ENCODE measurements at places on chromosomes 7 and 10. TPM values are rescaled to one million over a fixed set of nuclear protein-coding genes. Genes with fewer than 3 reads are reported as not detected.

DNA sequence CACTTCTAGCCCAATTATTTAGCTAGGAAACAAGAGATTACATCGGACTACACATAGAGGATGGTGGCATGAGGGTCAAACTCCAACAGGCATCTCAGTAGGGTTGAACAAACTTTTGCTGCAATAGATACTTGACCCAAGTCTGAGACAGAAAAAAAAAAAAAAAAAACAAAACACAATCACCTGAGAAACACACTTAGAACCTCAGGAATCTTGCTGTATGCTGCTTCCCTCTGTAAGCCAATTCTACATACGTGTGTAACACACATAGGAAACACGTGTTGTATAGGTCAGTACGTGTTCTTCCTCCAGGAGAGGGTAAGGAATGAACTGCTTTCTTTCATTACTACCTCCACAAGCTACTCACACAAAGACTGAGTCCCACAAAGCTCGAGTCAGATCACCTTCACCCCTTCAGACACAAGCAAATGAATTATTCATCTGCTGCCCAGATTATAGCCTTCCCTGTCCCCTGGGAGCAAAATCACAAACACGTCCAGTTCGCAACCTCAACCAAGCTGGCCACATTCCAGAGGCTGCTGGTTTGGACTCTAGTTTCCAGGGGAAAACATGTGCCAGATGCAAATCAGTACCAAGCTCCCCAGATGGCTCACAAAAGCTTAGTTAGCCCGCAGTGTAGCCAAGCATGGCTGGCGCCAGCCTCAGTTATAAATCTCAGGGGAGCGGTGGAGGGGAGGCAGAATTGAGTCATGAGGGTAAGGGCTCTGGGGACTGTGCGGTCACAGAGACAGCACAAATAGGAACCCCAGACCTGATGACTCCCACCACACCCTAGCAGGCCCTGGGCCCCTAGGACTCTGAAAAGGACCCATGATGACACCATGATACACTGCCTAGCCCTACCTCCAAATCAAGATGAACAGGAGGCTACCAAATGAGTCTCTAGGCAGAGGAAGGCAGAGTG lies 15.1 kb downstream of the PSAP start:
- DNase-seq, result no peak

- no peak for DNase-seq
Measured at GRCh38 chr10:122458693-122459092, 2.7 kb upstream of the HTRA1 start.

- no peak for DNase-seq
Measured at GRCh38 chr10:4720463-4720862, 105.5 kb upstream of the AKR1E2 start.

DNA sequence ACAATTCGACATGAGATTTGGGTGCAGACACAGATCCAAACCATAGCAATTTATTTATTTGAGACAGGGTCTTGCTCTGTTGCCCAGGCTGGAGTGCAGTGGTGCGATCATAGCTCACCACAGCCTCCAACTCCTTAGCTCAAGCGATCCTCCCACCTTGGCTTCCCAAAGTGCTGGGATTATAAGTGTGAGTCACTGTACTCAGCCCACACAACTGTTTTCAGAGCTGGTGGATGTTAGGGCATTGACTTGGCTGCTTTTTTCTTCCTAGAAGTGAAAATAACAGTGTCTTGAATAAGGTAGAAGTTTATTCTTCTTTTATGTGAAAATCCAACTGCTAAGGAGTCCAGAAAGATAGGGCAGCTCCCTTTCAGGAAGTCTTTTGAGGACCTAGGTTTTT lies 132.1 kb downstream of the CCDC3 start:
- peak; percentile 13 for DNase-seq

GRCh38 chr7:128137181-128137580 lies 103.9 kb upstream of the LEP start:
- DNase-seq, result peak; percentile 41

GRCh38 chr7:85162721-85163120 lies 24.1 kb downstream of the SEMA3D start:
- no peak for DNase-seq

GRCh38 chr10:113692271-113692670 lies 12.6 kb downstream of the CASP7 start:
- no peak for DNase-seq

- DNase-seq, result no peak
Measured at GRCh38 chr7:116994611-116995010, 41.3 kb downstream of the ST7 start.

DNA sequence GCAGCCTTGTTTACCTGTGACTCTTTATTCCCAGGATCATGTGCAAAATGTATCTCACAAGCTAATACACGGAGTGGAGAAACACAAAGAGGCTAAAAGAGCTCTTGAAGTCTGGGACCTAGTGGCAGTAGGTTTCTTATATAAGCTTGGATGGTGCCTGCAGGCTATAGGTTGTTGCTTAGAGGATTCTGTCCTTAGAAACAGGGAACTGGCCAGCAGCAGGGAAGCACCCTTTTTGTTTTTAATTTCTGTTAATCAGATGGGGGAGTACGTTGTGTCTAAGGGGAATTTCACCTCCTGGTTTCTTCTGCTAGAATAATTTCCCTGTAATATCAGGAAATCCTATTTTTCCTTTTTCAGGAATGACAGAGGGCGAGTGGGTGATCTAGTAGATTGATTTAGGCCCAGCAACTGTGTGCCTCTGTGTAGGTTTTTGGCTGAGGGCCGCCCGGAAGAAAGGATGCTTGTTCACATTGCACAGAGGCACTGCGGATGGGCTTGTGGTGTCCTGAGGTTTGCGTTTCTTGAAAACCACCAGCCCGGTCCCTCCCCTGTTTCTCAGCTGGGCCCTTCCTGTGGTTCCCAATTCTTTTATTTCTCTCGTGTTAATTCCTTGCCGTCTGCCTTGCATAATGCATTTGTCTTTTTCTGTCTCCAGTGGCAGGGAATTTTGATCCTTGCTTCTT lies 158.0 kb downstream of the CAMK1D start:
- DNase-seq, result no peak

DNA sequence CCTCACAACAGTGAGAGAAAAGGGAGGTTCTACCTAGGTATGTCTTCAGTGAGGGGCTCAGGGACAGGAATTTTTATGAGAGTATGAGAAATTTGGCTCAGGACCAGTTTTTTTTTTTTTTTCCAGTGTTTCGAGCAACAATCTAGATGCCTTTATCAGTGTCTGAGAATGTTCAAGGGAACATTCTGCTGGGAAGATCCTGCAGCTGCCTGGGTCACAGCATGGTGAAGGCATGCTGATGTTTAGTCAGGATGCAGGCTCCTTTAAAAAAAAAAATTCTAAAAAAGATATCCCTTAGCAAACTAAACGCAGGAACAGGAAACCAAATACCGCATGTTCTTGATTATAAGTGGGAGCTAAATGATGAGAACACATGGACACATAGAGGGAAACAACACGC lies 31.0 kb downstream of the SBDS start:
- no peak for DNase-seq

DNA sequence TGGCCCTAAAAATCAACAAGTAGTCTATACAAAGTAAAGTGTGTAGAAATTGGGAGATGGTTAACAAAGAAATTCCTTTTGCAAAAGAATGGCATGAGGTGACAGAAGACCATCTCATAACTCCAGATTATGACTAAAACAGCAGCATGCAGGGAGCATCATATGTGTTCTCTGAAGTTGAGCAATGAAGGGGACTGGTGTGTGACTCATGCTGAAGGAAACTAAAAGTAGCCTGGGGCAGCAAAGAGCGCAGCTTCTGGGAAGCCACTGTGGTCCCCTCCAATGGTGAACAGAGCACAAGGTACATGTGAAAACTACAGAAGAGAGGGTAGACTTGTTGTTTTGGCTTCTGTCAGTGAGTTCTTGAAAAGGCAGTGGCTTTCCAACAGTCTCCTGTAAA lies 133.4 kb downstream of the MACC1 start:
- DNase-seq, result peak; percentile 89

DNA sequence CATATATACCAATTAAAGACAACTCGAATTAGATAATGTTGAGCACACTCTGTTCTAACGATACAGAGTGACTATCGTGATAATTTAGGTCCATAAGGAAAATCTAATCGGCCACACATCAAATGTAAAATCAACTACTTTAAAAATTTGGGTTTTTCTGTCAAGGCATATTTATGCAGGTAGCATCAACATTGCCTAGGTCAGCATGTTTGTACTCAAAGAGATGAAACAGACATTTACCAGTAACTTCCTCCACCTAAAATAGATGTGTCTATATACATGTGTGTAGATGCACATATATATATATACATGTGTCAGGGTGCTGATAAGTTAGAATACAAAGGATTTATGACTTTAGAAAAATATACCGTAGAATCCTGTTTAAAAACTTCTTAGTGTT lies 22.0 kb downstream of the PSMC2 start:
- no peak for DNase-seq

GRCh38 chr10:50260791-50261281 lies 9.5 kb upstream of the ASAH2 start:
- DNase-seq, result peak; percentile 14

- no peak for DNase-seq
Measured at GRCh38 chr10:69467928-69468750, 16.9 kb downstream of the TSPAN15 start.

GRCh38 chr10:3364768-3365480 lies 192.3 kb upstream of the PITRM1 start:
- DNase-seq, result no peak

- DNase-seq, result no peak
Measured at GRCh38 chr10:17134737-17135260, 5.2 kb upstream of the CUBN start.

- no peak for DNase-seq
Measured at GRCh38 chr7:115980159-115980558, 50.4 kb downstream of the TFEC start.

GRCh38 chr10:11530806-11531205 lies 80.6 kb downstream of the USP6NL start:
- no peak for DNase-seq

- DNase-seq, result peak; percentile 3
Measured at GRCh38 chr10:103395754-103396066, 565 bp downstream of the ATP5MK start.

- DNase-seq, result no peak
Measured at GRCh38 chr10:78253063-78253853, 219.6 kb downstream of the RPS24 start.

DNA sequence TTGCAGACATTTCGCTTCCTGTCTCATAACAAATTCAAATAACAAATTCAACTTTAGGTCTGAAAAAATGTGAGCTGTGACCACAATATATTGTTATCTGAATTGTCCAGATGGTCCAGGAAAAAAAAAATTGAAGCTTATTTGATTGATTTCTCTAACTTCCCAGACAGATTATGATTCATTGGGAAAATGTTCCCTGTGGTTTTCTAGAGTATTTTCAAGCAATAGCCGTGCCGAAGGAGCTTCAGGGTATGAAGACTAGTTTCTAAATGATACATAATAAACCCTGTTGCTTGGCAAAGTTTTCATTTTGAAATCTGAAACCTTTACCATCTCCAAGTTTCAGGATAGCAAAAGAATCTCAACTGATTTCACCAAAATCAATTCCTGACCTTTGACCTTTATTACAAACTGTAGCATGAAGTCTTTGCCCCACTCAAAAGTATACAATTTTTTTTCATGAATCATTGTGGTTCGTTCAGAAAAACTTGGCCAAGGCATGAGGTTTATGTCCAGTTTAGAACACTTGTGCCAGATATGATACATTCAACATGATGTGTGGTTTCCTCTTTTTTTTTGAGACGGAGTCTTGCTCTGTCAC lies 109.9 kb downstream of the JCAD start:
- DNase-seq, result peak; percentile 93

DNA sequence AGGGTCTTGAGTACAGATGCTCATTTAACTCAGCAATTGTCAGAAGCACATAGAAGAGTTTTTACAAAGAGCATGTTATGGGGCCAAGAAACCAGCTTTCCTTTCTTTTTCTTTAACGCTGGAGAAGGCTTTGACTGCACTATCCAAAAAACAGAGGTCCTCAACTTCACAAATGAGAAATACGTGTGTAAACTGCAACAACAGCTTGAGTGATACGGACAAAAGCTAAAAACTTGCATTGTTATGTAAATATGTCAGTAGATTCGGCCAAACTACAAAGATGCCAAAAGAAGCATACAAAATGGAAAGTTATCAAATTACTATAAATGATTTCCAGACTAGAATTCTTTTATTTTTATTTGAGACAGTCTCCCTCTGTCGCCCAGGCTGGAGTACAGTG lies 62.4 kb upstream of the C10orf90 start:
- DNase-seq, result no peak

DNA sequence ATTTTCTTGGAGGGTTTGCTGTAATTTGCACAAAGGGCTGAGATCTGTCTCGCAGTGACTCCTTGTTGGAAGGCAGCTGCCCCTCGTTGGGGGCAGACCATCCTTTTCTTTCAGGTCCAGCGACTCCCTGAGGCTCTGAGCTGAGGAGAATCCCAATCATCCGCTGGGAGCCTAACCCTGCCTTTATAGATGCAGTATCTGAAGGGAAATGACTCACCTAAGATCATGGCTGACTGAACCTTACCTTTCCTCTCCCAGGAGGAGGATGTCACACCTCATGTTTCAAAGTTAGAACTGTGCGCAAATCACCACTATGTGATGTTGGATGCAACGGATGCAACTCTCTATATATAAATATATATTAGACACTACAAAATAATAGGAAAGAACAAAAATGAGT lies 36.4 kb upstream of the MXI1 start:
- DNase-seq, result peak; percentile 81

DNA sequence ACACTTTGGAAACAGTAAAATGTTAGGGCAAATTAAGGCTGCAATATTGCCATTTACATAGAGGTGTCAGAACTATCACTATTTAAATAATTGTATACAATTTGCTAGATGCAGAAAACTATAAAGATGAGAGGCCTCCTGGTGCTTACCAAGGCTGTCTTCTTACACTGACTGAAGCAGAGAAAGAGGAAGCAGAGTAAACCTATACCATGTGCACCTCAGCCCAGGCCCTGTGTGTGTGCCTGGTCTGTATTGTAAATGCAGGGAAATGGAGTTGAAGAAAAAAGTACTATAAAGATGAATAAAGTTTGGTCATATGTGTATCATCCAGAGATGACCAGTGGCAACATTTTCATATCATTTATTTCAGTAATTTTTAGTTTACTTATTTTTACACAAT lies 29.2 kb downstream of the ELMO1 start:
- no peak for DNase-seq

DNA sequence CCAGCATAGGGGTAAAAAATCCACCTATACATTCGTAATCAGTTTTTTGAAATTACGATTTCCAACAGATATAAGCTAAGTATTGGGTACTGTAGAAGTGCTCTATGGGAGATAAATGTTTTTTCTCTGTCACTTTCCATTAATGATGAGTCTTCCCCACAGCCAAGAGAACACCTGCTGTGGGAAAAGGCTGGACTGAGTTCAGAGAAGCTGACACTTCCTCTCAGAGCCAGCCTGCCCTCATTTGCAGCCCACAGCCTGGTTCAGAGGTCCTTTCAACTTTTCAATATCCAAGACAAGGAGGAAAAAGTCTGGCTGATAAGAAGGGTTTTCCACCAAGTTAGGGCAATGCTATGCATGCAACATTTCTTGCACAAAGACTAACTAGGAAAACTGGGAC lies 64.5 kb upstream of the DNAJB12 start:
- no peak for DNase-seq

GRCh38 chr10:4512671-4513240 lies 313.3 kb upstream of the AKR1E2 start:
- peak; percentile 76 for DNase-seq

CPVL gene
- not detected for total RNA-seq

STEAP1B gene
- 5.9 TPM for total RNA-seq

PAX2 gene
- not detected for total RNA-seq

PTPRN2 gene
- total RNA-seq, result 2.8 TPM

CALHM3 gene
- total RNA-seq, result not detected

NUTM2A gene
- 0.26 TPM for total RNA-seq

ATRNL1 gene
- total RNA-seq, result 0.53 TPM

CASTOR2 gene
- total RNA-seq, result 1.6 TPM

LIPF gene
- total RNA-seq, result not detected

FAM171A1 gene
- 2.6 TPM for total RNA-seq

TMEM236 gene
- total RNA-seq, result under 0.01 TPM

TFPI2 gene
- 2.8 TPM for total RNA-seq

HTR7 gene
- 16.3 TPM for total RNA-seq
